ENCODE measurements at places on chromosomes 11 and 22.
A peak's percentile ranks its signal among the peaks of the same experiment; 100 is the strongest.

GRCh38 chr11:105219269-105219668 is 79.7 kb upstream of the CARD18 start:
- DNase-seq = no peak

DNA sequence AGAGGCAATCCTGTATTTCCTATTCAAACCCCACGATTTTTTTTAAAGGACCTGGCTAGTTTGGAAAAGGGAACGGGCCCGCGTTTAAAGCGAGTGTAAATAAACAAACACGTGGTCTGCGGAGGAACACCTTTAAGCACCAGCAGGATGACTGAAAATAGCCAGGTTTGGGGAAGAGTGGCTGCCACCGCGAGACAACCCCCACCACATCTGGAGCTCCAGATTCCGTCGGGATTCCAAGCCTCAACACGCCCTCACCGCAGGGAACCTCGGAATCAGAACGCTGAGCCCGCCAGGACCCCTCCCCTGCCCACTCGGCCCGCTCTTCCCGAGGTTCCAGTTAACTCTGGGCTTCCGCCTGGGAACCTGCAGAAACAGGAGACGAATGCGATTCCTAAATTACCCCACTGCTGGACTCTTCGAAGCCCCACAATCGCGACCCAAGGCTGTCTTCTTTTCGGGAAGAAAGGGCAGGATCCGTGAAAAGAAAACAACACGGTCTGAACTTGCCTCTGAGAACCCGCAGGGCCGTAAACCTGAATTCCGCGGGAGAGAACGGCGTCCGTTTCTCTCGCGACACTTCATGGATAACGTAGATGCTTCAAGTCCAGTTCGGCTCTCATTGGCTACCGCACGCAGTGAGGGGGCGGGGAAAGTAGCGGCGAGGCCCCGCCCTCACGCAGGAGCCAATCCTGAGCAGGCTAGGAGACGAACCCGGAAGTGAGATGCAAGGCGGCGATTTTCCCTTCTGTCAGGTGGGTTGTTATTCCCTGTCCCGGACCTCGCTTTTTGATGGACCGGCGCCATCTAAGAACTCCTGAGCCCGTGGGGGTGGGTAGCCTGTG is at the start of the genes ANKRD49 and MRE11:
Gene ANKRD49, plus strand, starts transcription at position 704 of the 845 bp plus-strand sequence. CDS start 2,710 bp downstream, outside the sequence.
Gene MRE11, minus strand, starts transcription at position 564 of the 845 bp plus-strand sequence. CDS start 1,043 bp downstream, outside the sequence.
- DNase-seq = peak; percentile 97

DNA sequence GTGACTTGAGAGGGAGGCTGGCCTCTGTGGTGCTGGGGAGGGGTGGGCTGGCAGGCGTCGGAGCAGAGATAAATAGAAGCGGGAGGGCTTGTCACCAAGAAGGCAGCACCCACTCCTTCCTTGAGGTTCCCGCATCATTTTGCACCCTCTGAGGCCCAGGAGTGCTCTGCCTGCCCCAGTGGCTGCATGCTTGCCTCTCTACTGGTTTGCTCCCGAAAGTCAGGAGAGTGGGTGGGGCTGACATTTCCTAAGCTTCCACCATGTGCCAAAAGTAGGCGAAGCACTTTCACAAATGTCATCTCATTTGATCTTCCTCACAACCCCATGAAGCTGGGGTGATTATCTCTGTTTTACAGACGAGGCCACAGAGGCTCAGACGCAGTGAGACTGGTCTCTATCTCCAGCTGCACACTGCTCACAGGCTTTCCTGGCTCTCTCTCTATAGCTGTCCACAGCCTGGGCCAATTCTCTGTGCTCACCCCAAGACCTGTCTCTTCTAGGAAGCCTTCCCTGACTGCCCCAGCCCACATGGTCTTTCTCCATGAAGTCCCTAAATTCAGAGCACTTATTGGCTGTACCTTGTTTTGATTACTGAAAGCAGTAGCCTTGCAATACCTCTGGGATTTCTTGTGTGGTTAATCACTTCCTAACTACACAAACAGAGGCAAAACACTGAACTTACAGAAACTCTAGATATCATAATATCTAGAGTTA is 2.6 kb upstream of the UCP3 start:
- peak; percentile 34 for DNase-seq

DNA sequence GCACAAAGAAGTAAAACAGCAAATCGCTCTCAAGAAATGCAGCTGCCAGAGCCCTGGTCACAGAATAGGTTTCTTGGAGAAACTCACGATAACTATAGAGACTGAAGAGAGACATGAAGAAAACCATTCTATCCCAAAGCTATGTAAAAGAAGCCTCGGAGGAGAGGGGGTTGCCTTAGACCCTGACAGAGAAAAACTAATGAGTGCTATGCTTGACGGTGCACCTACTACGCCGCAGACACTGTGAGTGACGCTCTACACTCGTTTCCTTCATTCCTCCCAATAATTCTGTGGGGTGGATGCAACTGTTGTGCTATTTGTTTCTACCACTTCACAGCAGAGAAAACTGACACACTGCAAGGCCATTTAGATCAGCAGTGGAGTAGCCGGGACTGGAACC is 121.8 kb downstream of the ETS1 start:
- DNase-seq = no peak

DNA sequence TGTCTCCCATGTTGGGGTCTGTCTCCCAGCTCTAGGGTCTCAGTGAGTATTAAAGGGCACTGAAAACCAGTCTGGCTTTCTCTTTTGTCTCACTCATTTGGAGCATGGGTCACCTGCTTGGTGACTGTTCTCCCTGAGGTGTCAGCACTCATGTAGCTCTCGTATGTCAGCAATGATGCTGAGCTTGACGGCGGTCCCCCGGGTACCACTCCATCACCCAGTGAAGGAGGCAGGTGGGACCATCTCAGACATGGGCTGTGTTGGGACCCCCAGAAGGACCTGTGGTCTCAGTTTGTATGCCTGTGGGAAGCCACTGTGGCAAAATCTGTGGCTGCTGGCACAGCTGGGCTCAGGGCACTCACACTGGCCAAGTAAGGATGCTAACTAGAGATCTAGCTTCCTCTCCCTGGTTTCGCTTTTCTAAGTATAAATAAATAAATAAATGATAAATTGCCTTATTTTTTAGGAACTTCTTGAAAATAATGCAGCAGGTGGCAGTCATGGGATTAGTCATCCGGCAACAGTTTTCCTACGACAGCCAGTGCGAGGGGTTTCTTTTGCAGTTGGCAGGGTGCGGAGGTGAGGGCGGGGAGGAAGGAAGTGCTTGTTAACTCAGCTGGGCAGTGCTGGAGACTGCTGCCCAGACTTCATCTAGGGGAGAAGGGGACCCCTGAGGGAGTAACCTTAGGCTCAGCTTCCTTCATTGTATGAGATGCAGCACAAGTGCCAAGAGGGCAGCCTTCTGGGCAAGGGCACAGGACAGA is 48.8 kb downstream of the OSBP2 start:
- DNase-seq = no peak

DNA sequence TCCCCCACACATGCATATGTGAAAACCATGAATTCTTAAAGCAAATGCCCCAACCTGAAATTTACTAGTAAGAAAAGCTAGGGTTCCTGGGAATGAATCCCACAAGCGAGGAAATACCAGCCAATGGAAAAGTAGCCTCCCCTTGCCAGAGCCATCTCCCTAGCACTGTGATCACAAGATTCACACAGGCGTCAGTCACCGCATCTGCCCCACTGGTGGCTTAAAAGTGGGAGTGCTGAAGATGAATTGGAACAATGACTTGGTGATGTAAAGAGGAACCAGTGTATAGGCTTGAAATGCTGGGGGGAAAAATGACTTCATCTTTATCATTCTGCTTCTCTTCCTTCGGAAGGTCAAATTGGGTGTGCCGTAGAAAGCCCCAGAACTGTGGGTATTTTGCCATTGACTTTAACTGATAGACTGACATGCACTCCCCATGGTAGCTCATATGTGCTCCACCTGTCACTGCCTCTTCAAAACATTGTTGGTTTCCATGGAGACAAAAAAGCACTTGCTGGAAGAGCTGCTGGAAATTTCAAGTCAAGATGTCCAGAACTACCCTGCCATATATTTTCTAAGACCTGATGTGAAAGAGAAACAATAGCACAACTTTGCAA is 19.2 kb upstream of the ASPHD2 start:
- DNase-seq = no peak

DNA sequence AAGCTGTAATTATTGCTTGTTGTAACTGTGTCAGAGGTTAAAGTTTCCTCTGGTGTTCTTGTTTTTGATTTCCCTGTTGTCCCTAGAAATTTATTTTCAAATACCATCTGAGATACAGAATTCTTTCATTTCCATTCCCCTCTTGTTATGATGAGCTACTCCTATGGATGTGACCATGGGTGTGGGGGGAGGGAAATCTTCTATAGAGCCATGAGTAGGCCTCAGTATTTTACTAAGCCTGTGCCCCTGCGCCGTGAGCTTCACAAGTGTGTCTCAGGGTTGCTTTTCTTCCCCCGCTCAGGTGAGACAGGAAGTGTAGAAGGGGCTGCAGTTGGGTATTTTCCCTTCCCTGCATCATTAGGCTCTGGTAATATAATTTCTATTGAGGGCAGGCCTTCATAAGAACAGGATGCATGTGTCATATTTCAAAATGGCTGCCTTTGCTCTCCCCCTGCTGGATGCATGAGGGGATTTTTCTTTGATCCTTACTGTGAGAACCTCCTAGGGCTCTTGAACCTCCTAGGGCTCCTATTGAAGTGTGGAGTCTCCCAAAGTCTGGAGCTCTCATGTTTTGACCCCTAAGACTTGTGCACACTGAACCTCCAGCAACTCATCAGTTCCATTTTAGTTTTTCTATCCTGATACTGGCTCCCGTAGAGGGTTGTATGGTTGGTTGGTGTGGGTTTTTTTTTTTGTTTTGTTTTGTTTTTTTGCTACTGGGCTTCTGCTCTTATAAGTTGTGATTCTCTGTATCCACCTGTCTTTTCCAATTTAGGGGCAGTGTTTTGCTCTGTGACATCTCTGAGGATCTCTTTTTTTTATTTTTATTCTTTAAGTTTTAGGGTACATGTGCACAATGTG is 658.2 kb downstream of the NTM start:
- no peak for DNase-seq

- no peak for DNase-seq
Measured at GRCh38 chr11:623999-624704, 603 bp downstream of the CDHR5 start.

DNA sequence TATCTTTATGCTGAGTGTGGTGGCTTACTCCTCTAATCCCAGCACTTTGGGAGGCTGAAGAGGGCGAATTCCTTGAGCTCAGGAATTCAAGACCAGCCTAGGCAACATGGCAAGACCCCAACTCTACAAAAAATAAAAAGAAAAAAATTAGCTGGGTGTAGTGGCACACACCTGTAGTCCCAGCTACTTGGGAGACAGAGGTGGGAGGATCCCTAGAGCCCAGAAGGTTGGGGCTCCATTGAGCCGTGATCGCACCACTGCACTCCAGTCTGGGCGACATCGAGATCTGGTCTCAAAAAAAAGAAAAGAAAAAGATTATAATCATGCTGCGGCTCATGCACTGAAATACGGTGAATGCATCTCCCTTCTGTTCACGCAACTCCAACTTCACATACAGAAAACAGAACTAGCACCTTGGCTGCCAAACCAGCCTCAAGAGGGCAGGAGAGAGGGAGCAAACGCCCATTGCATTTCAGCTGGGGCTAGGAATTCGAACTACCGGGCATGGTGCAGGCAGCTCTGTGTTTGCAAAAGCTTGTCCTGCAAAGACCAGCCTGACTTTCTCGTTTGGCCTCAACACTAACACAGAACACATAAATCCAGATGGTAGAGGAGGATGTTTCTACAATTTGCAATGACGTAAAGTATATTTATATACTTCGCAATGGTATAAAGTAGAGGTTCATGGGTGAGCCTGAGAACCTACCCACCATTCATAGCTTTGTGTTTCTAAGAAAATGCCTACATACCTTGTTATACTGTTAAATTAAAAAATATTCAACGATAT is 6.3 kb upstream of the SYNGR1 start:
- peak; percentile 44 for DNase-seq

DNA sequence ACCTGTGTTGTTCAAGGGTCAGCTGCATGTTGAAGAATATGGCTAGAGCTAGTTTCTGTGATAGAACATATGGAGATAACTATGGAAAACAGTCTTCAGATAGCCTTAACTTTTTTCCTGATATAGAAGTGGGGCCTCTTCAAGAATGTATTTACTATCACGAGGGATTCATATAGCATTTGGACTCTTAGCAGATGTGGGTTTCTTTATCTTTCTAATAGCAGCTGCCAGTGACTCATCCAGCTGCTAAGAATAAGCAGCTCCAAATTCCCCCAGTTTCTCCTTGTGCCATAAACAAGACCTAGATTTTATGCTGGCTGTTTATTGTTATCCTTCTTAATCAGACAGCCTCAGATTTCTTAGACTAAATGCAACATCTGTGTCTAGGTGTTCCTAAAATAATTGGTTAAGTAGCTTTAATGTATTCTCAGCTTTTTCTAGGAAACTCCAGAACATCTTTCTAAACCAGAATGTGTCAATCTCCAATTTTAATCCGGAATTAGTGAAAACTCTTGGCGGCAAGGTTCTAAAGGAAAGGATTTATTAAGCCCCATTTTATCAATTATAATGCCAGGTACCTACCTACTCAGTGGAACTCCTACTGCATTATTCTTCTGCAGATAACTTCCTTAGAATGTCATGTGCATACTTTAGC is 119.8 kb downstream of the CSTPP1 start:
- no peak for DNase-seq

DNA sequence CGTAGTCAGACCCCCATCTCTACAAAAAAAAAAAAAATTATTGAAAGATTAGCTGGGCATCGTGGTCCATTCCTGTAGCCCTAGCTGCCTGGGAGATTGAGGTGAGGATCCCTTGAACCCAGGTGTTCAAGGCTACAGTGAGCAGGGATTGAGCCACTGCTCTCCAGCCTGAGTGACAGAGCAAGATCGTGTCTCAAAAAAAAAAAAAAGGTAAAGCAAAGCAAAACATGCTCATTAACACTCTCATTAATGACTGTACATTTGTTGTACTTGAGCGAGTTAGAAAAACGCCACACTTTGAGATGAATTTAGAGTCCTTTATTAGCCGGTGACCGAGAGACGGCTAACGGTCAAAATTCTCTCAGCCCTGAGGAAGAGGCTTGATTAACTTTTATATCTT is 6.2 kb upstream of the SERHL2 start:
- DNase-seq = no peak

DNA sequence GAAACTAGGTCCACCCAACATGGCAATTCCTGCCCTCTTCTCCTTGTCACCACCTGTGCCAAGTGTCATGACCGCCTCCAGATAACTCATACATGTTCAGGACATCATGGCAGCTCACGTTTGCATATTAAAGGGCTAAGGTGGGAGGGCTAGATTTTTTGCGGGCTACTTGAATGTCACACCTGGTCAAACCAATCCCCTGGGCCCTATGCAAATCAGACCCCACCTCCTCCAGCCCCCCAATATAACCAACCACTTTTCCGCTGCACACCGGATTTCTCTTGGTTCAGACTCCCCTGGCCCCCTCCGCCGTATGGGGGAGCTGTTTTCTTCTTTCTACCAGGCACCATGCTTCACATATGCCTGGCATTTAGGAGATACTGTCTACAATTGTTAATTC is 12.6 kb downstream of the UPB1 start:
- no peak for DNase-seq

DNA sequence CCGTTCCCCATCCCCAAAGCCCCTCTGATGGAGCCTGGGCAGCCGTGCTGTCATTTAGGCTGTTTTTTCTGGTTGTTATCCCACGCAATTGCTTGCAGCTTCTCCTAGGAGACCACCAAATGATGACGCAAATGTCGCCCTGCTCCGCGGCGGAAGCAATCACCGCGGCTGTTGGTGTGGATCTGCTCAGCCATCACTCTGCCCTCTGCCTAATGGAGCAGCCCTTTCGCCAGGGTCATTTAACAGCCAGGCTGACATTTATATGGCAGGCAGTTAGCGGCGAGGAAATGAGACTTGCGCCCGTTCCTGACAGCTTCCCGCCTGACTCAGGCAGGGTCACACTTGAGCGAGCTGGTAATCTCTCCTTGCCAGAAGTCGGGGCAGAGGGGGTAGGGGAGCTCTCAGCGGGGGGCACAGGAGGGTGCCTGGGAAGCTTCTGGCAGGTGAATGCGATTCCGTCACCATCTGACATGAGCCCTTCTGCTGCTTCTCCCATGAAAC is 97.9 kb upstream of the RTL6 start:
- no peak for DNase-seq
